Activated T-cell treated with anti-CD3 and anti-CD28 coated beads, Interleukin-2, amount 50 U/mL, for 24 hours (primary cell): ENCODE measurements at places on chromosomes 3 and 15.

DNA sequence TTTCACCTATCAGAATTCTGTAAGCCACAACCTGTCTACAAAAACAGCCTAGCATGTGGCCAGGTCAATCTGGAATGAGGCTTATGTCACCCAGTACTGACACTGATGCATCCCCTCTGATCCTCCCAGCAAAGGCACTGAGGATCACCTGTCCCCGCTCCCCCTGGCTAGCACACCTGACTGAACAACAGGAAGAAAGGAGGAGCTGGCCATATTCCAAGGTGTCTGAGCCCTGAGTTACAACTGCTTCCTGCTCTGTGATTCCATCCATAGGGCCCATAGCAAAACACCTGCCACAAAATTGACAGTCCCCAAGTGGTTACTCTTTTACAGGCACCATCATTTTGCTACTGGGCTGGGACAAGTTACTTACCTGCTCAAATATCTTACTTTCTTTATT, 555.5 kb upstream of the CFAP20DC start:
- no peak for DNase-seq

- DNase-seq, result no peak
These were observed 36.8 kb downstream of the BDH1 start for GRCh38 chr3:197518881-197519421.

DNA sequence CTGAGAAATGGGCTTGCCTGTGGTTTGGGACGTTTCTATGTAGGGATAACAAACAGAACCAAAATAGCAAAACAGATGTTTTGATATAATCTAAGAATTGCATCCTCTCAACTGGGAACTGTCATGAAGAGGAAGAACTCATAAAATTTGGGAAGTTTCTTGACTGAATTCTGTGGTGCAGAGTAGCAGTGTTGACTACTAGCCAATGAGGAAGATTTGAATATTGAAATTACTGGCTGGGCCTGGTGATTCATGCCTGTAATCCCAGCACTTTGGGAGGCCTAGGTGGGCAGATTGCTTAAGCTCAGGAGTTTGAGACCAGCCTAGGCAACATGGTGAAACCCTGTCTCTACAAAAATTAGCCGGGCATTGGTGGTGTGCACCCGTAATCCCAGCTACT, 42.2 kb downstream of the ZNF609 start:
- DNase-seq, result no peak

GRCh38 chr3:22315925-22316324, 564.9 kb upstream of the ZNF385D start:
- DNase-seq, result no peak

- no peak for DNase-seq
These were observed 273.9 kb upstream of the LRTM1 start for GRCh38 chr3:55201779-55202178.

DNA sequence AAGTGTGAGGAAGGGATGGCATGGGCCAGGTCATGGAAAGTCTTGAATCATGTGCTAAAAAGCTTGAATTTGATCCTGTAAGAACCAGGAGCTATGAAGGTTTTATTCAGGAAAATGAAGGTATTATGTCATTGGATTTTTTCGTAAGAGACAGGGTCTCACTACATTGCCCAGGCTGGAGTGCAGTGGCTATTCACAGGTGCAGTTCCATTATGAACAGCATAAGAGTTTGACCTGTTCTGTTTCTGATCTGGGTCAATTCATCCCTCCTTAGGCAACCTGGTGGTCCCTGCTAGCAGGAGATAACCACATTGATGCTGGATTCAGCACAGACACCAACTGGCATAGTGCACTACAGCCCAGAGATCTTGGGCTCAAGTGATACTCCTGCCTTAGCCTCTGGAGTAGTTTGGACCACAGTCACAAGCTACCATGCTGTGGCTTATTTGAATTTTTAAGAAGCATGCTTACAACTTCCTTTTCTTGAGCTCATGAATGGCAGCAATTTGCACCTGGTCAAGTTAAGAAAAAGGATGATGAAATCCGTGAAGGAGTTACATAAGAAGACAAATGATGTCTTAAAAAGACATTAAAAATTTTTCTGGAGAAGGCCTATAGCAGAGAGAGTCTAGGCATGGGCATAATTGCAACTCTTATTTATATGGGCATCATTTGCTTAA, 79.1 kb downstream of the CADPS start:
- no peak for DNase-seq

GRCh38 chr3:23723930-23724329, 81.8 kb upstream of the UBE2E1 start:
- DNase-seq, result no peak

DNA sequence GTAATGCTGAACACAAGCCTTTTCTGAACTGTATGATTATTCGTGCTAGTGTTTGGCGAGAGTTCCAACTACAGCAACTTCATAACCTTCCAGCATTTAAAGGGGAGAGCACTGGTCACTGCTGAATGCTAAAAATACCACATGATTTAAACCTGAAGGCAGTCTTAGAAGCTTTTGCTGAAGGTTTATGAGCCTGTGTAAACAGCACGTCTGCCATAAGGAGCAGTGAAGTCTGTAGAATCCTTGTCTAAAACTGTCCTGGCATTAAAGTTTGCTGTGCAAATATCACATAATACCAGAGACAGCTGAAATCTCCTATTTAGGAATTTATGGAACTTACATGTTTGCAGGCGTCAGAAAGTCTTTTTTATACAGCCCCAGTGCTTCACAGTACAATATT, 5.9 kb downstream of the SATB1 start:
- no peak for DNase-seq

DNA sequence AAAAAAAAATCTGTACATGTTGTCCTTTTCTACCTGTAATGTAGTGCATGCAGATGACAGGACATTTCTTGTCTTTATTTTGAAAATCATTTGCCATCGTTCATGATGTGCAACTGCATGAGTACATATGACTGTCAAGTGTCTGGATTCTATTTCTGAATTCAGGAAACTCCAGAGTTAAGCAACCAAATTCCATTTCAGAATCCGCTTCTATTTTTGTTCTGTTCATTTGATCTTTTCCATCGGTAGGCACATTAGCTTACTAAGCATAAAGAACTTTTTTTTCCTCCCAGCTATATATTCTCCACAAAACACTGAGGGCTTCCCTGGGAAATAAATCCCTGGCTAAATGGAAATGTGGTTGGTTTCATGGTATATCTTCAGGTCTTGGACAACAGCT, 365.6 kb downstream of the PTPRG start:
- no peak for DNase-seq

DNA sequence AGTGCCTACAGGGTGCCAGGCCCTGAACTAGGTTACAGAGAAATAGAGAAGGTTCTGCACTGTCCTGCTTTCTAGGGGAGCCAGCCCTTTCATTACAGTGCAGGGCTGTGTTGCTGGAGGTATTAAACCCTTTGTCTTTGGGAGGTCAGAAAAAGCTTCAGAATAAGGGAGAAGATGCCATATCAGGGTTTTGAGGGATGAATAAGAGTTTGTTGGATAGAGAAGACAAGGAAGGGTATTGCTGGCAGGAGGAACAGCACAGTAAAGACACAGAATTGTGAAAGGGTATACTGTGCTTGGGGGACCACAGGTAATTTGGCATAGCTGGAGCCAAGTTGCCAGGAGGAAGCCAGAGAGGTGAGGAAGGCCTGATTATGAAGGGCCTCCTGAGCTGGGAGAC, 23.0 kb downstream of the NOX5 start:
- no peak for DNase-seq

- no peak for DNase-seq
These were observed 47.4 kb downstream of the GPR171 start for GRCh38 chr3:151155409-151156128.

DNA sequence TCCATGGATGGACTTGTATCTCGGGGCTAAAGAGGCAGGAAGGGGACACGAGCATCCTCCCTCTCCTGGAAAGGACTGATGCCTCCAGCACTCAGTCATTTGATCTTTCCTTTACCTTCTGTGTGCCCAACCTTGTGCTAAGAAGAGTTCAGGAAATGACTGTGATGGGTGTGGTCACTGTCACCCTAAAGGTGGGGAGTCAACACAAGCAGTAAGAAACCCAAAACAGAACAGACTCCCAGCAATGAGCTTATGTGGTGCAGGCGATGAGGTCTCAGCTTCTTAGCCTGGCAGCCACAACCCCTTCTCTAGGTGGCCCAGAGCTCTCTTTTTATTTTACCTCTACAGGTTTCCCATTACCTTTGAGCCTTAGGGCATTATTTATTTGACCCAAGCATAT, 3.8 kb downstream of the MPI start:
- no peak for DNase-seq

DNA sequence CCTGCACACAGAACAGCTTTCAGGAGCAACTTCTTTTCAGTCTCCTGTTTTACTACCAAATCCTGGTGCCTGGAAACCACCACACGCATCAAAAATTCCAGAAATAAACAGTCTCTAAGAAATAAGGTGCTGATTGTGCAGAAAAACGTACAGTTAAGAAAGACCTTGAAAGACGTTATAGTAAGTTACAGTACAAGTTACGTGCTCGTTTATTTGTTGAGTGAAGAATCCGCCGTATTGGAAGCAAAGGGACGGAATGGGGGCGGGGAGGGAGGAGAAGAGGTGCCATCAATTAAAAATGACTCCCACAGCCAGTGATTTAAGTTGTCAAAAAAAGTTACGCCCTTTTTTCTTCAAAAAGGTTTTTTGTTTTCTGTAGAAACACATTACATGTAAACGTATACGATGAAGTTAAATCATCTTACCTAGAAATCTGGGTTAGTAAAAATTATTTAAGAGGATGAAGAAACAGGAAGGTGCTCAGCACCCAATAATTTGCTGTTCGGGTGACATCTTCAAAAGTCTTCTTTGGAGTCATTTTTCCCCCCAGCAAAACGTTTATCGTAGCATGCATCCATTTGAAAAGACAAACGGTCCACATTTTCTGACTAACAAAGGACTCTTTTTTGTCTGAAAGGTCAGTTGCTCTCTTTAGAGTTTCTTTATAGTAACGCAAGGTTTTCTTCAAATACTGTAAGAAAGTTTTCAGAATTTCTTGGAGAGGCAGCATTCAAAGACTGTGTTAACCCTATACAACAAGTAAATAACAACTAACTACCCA, 782 bp upstream of the UACA start:
- no peak for DNase-seq

- no peak for DNase-seq
These were observed 14.3 kb upstream of the PIK3R4 start for GRCh38 chr3:130760922-130761321.

- DNase-seq, result no peak
These were observed 76.1 kb downstream of the SYNPR start for GRCh38 chr3:63354160-63354559.

DNA sequence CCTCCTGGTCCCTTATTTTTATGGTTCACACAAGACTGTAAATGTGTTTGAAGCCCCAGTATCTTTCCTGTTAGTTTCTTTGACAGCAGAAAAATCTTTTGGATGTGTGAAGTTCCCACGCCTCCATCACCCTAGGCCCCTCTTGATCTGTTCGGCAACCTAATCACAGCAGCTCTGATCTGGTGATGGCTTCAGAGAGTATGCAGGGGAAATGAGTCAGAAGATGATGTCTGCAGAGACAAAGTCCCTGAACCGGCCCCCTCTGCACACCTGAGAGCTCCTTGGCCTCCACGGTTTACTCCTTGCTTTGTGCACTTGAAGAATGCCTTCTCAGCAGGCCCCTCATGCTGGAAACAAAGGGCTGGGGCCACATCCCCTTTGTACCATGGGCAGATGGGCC, 63.5 kb downstream of the CLDN11 start:
- no peak for DNase-seq

- DNase-seq, result no peak
These were observed 68.6 kb downstream of the ZNF621 start for GRCh38 chr3:40593351-40593750.

GRCh38 chr3:194632809-194633348, 340 bp downstream of the TMEM44 start:
- DNase-seq, result no peak

- DNase-seq, result no peak
These were observed 73.6 kb downstream of the SPSB4 start for GRCh38 chr3:141124715-141125114.

DNA sequence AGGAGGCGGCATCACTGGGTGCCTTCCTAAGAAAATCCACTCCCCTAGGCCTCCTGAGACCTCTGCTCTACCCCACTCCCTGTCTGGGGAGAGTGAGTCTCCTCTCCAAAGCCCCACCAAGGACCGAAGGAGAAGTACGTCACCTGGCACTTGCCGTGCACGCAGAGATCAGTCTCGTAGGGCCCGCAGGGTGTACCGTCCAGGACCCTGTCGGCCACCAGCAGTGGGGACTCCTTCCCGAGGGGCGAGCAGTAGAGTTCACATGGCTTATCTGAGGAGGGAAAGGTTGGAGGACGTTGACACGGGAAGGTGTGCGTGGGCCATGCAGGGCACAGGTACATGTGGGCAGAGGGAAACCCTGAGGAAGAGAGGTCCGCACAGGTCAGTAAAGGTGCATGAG, 232.9 kb downstream of the ADAMTS17 start:
- DNase-seq, result no peak

DNA sequence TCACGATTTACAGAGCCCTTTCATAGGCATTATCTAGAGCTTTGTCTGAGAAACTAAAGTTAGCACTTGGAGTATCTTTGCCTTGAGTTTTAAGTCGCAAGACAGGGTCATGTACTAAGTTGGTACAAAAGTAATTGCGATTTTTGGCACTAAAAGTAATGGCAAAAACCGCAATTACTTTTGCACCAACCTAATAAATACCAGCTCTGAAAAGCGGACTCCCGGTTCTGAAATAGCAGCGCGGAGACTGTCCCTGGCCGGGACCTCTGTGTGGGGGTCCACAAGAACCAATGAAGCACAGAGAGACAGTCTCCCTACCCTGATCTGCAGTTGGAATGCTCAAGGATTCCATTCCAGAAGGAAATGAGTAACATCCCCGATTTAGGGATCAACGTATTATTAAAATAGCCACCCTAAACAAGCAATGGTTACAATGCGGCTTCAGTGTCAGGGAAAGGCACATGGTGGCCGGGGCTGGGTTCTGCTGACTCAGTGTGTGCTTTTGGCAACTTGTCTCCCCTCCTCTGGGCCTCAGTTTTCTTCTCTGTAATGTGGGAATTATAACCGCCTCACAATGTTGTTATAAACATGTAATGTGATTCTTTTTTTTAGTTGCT, 150.3 kb upstream of the MCTP2 start:
- DNase-seq, result no peak

- no peak for DNase-seq
These were observed 6.4 kb upstream of the C15orf39 start for GRCh38 chr15:75195122-75195765.

- DNase-seq, result no peak
These were observed 28.9 kb downstream of the RARB start for GRCh38 chr3:25456723-25457670.

GRCh38 chr3:32245200-32245599, 6.7 kb downstream of the CMTM8 start:
- DNase-seq, result no peak

DNA sequence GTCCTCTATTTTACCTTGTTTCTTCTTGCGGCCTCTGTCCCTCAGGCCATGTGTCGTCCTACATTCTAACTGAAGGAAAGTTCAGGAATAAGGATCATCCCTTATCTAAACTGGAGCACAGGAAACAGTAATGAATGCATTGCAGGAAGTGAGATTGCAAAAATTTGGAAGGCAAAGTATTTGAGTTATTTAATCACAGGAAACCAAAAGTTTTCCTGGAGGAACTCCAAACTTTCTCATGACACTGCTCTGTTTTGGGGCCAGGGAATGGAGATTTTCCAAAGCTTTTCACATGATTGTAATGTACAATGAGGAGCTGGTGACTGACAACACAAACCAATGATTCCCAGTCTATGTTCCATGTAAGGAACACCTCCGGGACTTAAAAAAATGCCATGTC, 57.8 kb upstream of the PLSCR4 start:
- no peak for DNase-seq

- no peak for DNase-seq
These were observed 5.7 kb downstream of the SMAD3 start for GRCh38 chr15:67070892-67071664.

GRCh38 chr15:85151145-85151544, 169.5 kb downstream of the PDE8A start:
- no peak for DNase-seq
